ENCODE measurements at places on chromosomes 2 and 18.
A peak's percentile ranks its signal among the peaks of the same experiment; 100 is the strongest.

- peak; percentile 88 for DNase-seq
Observed at GRCh38 chr2:128232965-128233789, 85.5 kb downstream of the HS6ST1 start.

GRCh38 chr2:192148241-192148619 is 46.5 kb downstream of the TMEFF2 start:
- DNase-seq: no peak

- no peak for DNase-seq
Observed at GRCh38 chr18:8870528-8870927, 165.2 kb downstream of the MTCL1 start.

DNA sequence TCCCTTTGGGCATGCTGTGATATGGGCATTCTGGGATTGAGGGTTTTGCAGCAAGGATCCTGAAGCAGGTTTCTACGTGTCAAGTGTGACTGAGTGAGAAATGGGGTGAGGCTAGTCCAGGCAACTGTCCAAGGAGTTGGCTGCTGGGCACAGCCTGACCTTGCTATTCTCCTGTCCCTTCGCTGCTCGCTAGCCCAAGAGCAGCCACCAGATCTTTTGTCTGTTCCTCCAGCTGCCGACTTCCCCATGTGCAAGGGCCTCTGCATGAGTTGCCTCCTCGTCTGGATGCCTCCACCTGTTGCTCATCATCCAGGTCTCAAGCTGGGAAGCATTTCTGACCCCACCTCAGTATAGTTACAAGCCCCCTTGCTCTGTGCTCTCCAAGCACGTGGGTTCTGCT is 71.1 kb downstream of the DYSF start:
- no peak for DNase-seq

GRCh38 chr2:61726456-61727209 is 127.2 kb downstream of the FAM161A start:
- no peak for DNase-seq

GRCh38 chr2:128512379-128513115 is 193.9 kb upstream of the HS6ST1 start:
- no peak for DNase-seq

- DNase-seq: no peak
Observed at GRCh38 chr2:109446278-109447131, 167.3 kb downstream of the SEPTIN10 start.

DNA sequence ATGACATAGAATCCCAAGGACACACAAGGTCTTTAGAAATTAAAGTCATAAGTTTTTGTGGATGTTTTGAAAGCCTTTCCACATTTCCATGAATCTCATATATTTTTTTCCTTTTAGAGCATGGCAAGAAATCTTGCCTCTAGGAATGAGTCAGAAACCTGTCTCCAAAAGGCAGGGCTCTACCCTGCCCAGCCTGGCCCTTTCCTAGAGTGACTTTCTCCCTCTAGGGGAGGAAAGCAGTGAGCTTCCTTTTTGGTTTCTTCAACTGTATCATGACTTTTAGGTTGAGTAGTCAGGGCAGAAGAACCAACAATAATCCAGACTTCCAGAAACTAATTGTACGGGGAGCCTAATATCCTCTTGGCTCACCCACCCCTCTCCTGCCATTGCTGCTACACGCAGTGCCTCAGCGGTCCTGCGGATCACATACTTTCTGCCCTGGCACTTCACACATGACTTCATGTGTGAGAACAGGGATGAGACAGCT is 300.3 kb downstream of the AGPS start:
- no peak for DNase-seq

- DNase-seq: no peak
Observed at GRCh38 chr2:217928324-217929181, 74.2 kb downstream of the TNS1 start.

GRCh38 chr2:128362176-128362888 is 43.7 kb upstream of the HS6ST1 start:
- DNase-seq: no peak

GRCh38 chr2:119223521-119224390 is at the start of gene STEAP3:
STEAP3 (plus strand) TSS chr2:119223834; CDS start chr2:119231013, 7,179 bp downstream.
- DNase-seq: no peak

Measured in CD4-positive, alpha-beta T cell treated with Interleukin-6 for 4 hours (primary cell).